ENCODE measurements at places on chromosomes 13 and 19.

DNA sequence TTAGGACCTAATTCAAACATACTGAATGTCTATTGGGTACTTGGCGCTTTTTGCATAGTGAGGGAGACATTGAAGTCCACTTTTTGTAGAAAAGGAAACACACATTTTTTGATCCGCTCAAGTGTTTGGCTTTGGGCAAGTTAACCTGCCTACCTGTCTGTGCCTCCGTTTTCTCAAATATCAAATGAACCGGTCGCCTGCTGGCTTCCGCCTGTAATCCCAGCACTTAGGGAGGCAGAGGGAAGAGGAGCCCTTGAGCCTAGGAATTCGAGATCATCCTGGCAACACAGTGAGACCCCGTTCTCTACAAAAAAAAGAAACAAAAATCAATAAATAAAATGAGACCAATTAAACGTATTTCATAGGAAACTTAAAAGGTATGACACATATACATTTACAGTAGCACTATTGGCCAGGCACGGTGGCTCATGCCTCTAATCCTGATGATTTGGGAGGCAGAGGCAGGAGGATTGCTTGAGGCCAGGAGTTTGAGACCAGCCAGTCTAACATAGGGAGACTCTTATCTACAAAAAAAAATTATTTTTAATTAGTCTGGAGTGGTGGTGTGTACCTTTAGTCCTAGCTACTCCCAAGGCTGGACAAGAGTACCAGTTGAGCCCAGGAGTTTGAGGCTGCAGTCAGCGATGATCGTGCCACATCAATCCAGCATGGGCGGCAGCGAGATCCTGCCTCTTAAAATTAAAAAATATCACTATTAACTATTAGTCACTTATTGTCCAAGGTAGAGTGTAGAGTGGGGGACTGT, 1.3 kb downstream of the RAD23A start:
- no peak for DNase-seq

DNA sequence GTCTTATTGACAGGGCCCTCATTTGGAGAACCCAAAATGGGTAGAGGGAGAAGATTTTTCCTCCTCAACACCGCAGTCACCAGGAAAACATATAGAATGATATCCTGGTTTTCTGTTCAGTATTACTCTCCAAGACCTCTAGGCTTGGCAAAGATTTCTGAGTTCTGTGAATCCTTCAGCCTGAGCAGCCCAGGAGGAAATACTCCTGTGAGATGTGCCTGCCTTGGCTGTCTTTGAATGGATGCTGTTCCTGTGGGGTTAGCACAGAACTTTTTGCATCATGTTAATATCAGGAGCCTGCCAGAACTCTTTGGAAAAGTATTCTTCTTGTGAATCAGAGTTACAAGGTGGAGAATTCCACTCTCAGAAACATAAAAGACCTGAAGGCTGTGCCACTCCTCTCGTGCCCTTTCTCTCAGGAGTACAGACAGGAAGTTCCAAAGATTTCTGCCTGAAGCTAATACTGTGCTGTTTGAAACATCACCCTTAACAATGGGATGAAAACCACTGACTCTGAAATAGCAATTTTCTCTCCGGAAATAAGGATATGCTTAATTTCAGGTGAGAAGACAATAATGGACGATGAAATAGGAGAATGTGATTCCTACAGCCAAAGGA, 520.1 kb upstream of the NBEA start:
- DNase-seq, result no peak

DNA sequence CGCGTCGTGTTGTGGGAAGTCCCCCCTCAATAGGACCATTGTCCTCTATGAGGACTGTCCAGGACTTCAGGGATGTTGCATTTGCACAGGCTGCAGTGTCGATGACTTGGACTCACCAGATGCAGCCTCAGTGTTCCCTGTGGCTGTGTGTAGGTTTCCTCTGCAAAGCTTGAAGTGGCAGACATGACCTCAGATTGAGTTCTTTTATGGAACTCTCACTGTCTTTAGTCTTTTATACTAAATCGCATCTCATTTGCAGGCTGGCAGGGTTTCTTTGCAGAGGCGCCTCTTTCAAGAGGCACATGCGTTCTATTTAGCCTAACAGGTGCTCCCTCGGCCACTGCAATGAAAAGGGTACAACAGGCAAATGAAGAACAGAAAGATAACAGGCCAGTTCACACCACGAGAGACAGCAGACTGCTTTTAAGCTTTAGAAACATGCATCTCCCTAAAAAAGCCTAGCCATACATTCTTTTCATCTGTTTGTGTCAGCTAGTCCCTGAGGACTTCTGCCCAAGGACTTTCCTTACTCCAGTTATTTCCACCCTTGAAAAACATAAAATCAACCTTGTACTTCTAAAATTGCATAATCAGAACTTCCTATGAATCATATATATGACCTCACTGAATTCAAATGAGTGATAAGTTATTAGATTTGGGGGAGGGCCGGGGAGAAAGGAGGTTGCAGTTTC, 118.4 kb downstream of the RAB20 start:
- no peak for DNase-seq

DNA sequence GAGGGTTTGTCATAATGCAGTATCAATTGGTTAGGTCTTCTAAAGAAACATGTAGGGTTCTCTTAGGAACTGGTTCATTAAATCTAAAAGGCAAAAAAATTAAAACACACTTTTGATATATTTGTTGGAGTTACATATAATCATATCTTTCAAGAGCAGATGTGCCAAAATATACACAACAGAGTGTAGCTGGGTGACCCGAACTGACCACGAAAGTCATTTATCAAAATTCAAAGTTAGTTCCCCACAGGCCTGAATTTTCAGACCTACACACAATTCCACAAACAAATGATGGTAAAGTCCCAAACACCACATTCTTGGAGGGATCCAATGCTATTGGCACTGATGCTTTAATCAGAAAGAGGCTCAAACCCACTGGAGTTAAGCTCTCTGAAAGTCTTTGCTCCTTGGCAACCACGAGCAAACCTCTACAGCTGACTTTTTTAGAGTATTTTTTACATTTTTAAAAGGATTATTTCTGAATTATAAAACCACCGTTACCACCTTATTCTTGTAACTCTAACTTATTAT, 50.9 kb downstream of the IRS2 start:
- no peak for DNase-seq

DNA sequence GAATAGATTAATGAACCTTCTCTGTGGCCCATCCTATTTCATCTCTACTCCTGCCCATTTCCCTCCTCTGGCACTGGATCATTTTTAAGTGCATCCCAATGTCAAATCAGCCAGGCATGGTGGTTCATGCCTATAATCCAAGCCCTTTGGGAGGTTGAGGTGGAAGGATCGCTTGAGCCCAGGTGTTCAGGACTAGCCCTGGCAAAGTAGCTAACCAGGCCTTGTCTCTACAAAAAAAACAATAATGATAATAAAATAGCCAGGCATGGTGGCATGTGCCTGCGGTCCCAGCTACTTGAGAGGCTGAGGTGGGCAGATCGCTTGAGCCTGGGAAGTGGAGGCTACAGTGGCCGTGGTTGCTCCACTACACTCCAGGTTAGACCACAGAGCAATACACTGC, 517.0 kb downstream of the MYO16 start:
- DNase-seq, result no peak

GRCh38 chr19:2883686-2884439, 16.7 kb downstream of the ZNF556 start:
- no peak for DNase-seq

DNA sequence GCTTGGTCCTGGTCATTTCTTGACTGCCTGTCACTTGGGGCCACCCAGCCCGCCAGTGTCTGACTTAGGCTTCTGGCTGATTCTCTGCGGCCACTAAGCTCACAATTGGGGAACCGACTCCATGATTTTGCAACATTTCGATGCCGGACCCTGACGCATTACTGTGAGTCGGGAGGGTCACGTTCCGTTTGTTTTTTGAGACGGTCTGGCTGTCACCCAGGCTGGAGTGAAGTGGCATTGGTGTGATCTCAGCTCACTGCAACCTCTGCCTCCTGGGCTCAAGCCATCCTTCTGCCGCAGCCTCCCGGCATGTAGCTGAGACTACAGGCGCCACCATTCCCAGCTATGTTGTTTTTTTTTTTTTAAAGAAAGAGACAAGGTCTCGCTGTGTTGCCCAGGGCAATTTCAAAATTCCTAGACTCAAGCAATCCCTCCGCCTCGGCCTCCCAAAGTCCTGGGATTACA, 3.2 kb upstream of the ADAT3 start:
- no peak for DNase-seq

DNA sequence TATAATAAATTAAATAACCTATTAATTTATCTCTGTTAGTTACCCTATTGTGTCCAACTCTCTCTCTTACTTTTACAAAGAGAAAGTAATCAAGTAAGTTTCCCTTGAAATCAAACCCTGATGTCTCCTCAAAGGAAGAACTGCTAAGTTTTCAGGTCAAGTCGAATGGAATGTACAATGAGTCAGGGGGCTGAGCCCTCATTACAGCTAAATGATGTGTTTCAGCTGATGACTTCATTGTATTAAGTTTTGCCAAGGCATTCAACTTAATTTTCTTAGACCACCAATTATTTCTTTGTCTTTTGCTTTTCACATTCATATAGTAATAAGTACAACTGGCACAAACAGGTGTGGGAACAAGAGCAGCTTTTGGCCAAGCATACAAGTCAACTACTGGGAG, 54.7 kb upstream of the DCT start:
- no peak for DNase-seq

GRCh38 chr13:36490055-36490454, 57.8 kb downstream of the CCNA1 start:
- no peak for DNase-seq

DNA sequence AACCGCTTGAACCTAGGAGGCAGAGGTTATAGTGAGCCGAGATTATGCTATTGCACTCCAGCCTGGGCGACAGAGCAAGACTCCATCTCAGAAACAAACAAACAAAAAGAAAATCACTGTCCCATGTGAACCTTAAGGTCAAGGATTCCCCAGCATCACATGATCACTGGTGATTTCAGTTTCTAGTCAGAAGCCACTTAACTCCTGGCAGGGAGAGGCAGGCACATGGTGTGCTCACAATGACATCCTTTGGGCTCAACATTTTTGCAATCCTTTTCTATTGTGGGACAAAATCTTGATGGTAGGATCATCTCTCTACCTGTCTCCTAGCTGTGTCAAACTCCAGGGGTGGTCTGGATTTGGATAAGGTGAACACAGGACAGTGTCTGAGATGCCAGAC, 12.1 kb downstream of the AKAP8 start:
- DNase-seq, result no peak

- DNase-seq, result no peak
These were observed 198.7 kb upstream of the SERP2 start for GRCh38 chr13:44174769-44175425.

GRCh38 chr19:46963093-46963734, 56.4 kb upstream of the NPAS1 start:
- no peak for DNase-seq

DNA sequence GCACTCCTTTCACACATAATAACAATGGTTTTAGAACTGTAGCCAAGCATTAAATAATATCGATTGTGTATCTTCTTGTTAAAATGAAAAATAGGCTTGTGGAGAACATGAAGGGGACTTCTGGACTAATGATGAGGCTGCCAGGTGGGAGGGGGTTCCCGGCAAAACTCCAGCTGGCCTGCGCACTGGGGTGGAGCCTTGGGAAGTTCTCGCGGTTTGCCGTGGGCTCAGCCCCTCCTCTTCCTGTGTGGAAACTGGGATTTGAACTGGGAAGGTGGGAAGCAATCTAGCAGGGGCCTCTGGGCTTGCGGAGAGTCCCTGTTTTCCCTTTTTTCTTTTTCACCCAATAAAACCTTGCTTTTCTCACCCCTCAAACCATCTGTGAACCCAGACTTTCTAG, 113.7 kb upstream of the SLITRK1 start:
- DNase-seq, result no peak

DNA sequence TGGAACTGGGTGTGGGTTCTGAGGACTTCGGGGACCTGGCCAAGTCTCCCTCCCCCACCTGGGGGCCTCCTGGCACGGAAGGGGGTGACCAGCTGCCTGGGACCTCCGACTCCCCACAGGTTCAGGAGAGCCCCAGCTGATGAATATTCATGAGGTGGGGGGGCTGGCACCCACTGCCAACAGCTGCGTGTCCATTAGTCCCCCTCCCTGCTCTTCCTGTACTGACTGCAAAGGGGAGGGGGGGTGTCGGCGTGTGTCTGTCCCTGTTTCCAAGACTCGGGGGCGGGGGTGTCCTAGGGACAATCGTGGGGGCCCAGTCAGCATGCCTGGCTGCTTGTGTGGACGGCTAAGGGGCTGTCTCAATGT, 10.6 kb upstream of the NFIX start:
- DNase-seq, result no peak

DNA sequence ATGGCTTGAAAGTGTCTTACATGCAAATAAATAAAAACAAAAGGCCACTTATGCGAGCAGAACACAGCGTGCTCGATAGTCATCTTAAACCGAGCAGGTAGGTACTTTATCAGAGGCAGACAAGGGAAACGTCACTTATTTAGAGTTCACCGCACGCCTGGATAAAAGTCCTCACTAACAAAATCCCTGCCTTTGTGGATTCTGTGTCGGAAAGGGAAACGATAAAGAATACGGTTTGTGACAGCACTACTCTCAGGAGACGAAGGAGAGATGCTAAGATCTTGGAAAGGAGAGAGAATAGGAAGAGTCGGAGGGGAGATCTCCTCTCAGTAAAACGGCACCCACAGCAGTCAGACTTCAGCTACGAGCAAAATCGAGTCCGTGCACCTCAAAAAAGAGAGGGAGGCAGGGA, 581 bp downstream of the RCBTB1 start:
- DNase-seq, result no peak

- no peak for DNase-seq
These were observed 46.0 kb downstream of the RB1 start for GRCh38 chr13:48349525-48349924.

- no peak for DNase-seq
These were observed 198.2 kb downstream of the DNAJC15 start for GRCh38 chr13:43221611-43222010.

DNA sequence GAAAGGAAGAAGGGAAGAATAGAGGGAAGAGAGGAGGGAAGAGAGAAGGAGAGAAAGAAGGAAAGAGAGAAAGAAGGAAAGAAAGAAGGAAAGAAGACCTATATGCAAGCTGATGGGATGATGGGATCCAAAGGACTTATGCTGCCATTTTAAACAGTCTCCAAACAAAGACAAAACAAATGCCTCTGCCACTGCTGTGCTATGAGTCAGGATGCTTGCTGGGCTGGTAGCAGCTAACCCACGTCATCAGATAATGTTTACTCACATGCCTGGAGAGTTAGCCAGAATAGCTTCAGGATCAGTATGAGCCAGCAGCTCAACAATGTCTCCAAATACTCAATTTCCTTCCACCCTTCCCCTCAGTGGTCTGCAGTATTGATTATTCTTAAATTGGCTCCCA, 12.0 kb upstream of the ZNF274 start:
- no peak for DNase-seq

- no peak for DNase-seq
These were observed 465.6 kb downstream of the ITGBL1 start for GRCh38 chr13:101917833-101918661.

DNA sequence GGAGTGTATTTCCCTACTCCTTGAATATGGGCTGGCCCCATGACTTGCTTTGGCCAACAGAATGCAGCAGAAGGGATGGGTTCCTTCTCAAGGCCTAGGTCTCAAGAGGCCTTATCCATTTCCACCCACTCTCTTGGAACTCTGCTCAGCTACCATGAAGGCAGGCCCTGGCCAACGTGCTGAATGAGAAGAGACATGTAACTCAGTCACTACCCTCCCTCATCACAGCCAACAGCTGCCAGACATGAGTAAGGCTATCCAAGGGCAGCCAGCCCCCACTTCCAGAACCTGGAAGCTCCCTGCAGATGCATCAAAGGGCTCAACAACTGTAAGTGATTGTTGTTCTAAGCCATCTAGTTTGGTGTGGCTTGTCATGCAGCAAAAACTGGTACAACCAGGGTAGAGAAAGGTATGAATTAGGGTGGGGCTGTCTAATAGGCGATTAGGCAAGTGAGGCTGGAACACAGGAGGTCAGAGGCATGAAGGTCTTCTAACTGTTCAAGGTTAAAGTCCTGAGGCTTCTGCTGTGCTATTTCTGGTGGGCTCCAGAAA, 1.4 kb upstream of the RASL11A start:
- DNase-seq, result no peak
